ENCODE measurements at places on chromosomes 1 and 21.
A peak's percentile ranks its signal among the peaks of the same experiment; 100 is the strongest.

- H3K36me3 ChIP-seq: peaks cover 12% of the 10 kb centered on the region
- no peak for DNase-seq
- no peaks in the 10 kb centered on the region for H3K27me3 ChIP-seq
- peak overlapping the region; percentile 82 for H3K4me3 ChIP-seq
- peak overlapping the region; percentile 81 for H3K27ac ChIP-seq
- H3K4me1 ChIP-seq: peaks cover 18% of the 10 kb centered on the region
Measured at GRCh38 chr1:1616045-1616790, 918 bp downstream of the MIB2 start.

DNA sequence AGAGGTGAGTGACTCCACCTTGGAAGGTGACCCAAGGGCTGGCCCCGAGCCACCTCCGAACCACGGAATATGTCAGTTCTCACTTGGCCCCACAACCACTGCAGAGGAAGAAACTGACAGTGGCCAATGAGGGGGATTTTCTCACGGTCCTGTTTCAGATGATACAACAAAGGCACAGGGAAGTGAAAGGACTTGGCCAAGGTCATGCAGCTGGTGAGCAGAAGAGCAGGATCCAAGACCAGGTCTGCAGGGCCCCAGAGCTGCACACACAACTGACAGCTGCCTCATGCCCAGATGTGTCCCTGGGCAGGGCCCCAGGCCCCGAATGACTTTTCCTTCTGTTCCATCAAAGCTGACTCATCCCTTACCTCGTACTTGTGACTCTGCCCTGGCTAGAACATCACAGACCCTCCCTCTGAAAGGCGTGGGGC, 25.8 kb upstream of the EVA1B start:
- peaks cover 67% of the 10 kb centered on the region for H3K36me3 ChIP-seq
- H3K4me1 ChIP-seq: peaks cover 36% of the 10 kb centered on the region
- H3K27ac ChIP-seq: no peak overlapping the region
- peak; percentile 39 for DNase-seq

DNA sequence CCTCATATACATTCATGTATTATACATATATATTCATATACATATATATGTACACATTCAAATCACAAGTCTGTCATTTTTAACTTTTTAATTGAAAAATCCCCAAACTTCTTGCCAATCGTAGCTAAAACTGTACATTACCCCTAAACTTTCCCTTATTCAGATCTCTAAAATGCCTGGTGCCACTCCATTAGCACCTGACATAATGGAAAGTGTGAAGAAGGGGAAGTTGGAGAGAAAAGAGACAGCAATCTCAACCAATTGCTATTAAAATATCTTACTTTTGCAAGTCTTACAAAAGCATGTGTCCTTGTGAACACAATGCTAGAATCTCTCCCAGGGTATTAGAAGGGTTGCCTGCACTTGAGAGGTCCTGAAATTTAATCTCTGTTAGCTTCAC, 22.7 kb upstream of the PRKACB start:
- H3K4me1 ChIP-seq: peaks cover 22% of the 10 kb centered on the region
- H3K27me3 ChIP-seq: no peaks in the 10 kb centered on the region
- H3K27ac ChIP-seq: peak overlapping the region; percentile 16
- no peaks in the 10 kb centered on the region for H3K36me3 ChIP-seq

DNA sequence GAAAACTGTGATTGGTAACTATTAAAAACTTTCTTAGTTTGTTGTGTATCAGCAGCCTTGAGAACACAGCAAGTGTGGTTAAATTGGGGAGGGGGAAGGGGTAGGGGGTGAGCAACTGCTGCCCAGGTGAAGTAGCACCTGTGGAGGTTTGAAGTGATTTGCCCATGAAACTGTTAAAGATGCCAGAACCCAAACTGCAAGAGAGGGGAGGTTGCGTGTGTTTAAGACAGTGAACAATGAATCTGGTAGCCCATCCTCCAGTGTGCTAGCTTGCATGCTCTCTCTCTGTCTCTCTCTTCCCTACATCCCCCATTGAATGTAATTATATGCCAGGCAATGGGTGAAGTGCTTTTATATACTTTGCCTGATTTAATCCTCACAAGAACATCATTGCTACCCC, 154.7 kb downstream of the RUNX1 start:
- peaks cover 24% of the 10 kb centered on the region for H3K4me1 ChIP-seq
- no peak overlapping the region for H3K27ac ChIP-seq
- peaks cover 38% of the 10 kb centered on the region for H3K36me3 ChIP-seq
- no peaks in the 10 kb centered on the region for H3K27me3 ChIP-seq
- DNase-seq: no peak

Data from stimulated activated naive B cell treated with anti-CD40 and anti-IgM and Interleukin-4, amounts not matched to agents 10 μg/mL and 1 μg/mL and 100 μg/mL, for 72 hours (primary cell).